ENCODE measurements at places on chromosomes 7 and 10.

- no peak for DNase-seq
Measured at GRCh38 chr10:70551971-70552422, 50.5 kb downstream of the PRF1 start.

DNA sequence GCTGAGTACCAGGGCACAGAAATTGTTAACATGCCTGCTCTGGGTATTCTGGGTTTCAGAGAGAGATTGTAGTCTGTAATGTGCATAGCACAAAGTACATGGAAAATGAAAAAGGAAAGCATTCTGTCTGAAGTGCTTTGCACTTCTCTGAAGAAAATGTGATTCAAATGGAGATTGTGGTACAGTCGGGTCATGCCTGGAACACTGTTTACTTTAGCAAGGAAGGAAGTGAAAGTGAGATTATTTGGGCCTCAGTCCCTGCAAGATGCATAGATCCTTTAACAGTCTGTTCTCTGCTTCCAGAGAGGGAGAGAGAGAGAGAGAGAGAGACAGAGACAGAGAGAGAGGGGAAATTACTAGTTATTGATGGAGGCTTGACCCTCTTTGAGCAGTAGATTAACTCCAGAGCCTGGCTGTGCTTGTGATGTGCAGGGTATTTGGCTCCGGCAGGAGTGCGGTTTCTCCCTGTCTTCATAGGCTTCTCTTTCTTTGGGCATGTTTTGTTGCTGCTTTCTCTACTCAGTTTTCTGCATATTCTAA is 5.4 kb downstream of the VWC2 start:
- DNase-seq, result no peak

- DNase-seq, result no peak
Measured at GRCh38 chr10:102597131-102597991, 46.9 kb upstream of the TRIM8 start.

GRCh38 chr7:66894463-66895080 is 26.5 kb upstream of the TMEM248 start:
- no peak for DNase-seq

DNA sequence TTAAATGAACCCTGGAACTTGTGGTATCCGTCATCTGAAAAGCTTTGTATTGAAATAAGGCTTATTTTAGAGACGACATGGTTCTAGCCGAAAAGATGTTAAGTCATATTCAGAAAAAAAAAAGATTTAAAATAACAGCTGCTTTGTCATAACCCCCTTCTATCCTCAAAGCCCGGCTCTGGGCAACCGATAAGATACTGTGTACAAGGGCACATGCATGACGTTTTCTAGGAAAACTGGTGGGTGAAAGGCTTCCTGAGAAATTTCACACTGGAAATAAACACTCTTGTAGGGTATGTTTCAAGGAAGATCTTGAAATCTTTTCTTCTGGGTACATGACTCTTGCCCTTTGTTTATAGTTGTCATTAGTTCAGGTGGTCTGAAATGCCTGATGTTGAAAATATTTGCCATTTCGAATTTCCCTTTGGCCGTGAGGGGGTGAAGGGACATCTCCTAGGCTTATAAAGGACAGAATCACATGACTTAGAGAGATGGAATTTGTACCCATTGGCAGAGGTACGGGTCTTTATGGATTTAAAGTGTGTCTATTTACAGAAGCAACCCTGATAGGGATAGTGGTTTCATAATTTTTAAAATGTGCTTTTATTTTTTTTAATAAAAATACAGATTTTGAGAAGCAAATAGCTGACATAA is 232.5 kb downstream of the PTEN start:
- no peak for DNase-seq

GRCh38 chr7:98949336-98950044 is 71.2 kb downstream of the TRRAP start:
- no peak for DNase-seq

DNA sequence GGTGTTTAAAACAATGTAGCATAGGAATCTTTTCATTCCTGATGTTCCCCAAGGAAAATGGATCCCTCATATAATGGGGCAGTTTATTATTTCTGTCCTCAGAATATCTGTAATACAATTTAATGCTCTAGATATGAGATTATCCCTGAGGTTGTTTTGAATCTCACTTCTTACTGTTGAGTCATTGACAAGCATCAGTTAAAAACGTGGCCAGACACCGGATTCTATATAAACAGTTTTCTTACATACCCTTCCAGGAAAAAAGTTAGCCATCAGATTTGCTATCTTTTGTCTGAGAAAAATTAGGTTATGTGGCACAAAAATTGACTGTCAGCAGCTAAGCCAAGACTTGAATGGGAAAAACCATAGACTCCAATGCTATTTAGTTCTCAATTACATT is 539.8 kb upstream of the CELF2 start:
- DNase-seq, result no peak
